ENCODE measurements at places on chromosomes 4 and X.
A peak's percentile ranks its signal among the peaks of the same experiment; 100 is the strongest.

- DNase-seq, result no peak
Measured at GRCh38 chrX:87468941-87469340, 48.7 kb upstream of the KLHL4 start.

GRCh38 chrX:117959045-117959444, 157.6 kb downstream of the KLHL13 start:
- no peak for DNase-seq

DNA sequence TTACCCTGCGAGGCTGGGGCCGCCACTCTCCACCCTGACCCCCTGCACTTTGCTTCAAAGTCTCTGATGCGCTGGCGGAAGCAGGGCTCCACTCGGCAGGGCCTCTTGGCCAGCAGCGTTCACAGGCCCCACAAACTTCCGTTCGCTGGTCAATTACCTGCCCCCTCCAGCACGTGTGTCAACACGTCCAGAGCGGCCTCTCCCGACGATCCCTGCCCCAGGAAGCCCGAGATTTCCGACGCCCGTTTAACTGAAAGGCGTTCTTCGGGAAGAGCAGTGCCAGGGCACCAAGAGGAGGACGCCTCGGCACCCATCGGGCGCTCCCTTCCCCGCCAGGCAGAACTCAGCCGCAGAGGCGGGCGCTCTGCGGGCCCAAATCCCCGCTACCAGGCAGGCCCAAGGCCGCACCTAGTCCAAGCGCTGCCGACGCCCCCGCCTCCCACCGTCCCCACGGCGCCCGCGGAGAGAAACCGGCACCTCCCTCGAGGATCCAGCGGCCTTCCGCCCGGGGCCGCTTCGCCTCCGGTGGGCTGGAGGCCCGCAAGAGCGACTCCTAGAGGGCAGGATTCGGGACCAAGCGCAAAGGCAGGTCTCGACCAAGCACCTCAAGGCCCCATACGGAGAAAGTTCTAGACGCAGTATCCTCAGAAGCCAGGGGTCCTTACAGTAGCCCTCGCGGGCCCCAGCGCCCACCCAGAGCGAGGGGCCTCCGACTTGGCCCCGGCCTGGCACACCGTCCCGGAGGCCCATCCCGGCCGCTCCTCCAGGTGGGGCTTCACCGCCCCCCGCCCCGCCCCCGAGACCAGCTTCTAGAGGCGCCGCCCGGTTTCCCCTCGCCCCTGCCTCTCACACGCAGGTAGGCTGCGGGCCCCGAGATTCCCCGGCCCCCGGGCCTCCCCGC, 586 bp downstream of the BCAP31 start:
- peak; percentile 61 for DNase-seq

- peak; percentile 57 for DNase-seq
Measured at GRCh38 chr4:146916479-146917076, 29.1 kb downstream of the TTC29 start.

GRCh38 chrX:153694687-153695270, 7.1 kb downstream of the SLC6A8 start:
- DNase-seq, result no peak

DNA sequence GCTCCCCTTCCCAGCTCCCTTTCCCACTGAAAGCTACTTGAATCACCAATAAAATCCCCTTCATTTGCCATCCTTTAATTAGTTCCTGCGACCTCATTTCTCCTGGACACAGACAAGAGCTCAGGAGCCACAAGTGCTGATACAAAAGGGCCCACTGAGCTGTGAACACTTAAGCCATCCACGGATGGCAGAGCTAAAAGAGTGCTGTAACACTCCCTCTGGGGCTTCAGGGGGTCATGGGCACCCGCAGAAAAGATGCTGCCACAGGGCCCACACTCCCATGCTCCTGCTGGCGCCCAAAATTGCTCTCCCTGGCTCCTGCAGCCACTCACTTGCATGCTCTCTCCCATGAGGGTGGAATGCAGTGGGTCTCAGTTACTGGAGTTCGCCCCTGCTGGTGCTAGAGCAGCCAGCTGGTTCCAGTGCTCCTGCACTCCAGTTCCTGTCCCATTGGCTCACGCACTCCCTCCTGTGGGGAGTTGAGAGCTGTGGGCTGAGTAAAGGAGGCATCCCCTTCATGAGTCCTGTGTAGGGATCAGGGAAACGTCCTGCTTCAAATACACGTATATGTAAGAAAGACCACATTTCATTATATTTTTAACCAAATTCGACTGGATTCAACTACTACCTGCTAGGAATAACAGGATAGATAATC, 1291.0 kb downstream of the ARAP2 start:
- no peak for DNase-seq

DNA sequence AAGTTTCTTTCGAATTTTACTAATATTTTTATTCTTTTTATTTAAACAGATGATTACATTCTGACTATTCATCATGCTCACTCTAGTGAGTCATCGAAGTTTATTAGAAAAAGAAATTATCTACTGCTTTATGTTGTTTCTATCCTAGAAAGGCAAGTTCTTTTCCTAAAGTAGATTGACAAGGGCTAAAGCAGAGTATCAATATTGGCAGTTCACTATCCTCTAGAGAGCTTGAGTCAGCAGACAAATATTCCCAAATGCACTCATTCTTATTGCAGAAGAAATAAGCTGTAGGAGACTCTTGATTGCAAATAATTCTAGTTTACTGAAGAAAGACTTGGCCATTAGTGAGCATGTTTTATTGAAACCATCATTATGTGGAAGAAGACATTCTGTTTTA, 911.8 kb downstream of the CENPC start:
- DNase-seq, result no peak

- no peak for DNase-seq
Measured at GRCh38 chrX:57133706-57134105, 3.5 kb downstream of the SPIN2A start.

DNA sequence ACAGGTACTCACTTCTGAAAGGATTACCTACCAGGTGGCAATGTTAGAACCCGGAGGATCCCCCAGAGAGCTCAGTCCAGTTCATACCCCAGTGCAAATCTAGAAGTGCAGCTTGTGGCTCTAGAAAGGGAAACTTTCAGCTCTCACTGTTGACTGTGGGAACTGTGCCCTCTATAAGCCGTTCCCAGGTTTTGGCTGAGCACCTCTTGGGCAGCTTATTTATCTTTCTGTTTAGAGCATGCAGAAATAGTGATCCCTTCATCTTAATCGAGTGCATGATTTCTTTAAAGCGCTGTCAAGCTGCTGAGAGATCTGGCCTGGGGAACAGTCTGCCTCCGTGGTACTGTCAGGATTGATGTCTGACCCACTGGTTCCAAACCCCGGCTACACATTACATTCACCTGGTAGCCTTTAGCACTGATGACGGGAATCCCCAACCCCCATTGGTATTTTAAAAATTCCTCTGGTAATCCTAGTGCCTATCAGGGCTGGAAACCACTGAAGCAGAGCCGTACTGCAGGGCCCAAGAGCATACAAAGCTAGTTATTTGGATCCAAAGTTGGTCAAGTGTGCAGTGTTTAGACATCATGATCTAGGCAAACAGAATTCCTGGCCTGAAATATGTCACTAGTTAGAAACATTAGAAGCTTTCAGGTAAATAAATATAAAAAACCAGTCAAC, 103.2 kb downstream of the KLHL8 start:
- DNase-seq, result no peak

DNA sequence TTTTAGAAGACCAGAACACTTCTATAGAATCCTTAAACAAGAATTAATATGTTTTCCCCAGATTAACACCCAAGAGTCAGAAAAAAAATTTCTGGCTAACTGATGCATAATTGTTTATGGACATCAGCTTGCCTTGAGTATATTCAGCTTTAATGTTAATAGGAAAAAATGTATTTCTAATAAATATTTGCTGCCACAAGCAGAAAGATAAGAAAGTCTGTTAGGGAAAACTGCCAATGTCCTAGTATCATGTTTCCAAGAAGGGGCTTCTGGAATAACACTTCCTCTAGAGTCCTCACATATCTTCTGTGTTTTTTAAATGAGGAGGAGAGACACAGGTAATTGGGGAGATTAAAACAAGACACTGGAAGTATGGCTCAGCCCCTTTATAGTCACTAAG, 202.1 kb upstream of the TET2 start:
- no peak for DNase-seq

DNA sequence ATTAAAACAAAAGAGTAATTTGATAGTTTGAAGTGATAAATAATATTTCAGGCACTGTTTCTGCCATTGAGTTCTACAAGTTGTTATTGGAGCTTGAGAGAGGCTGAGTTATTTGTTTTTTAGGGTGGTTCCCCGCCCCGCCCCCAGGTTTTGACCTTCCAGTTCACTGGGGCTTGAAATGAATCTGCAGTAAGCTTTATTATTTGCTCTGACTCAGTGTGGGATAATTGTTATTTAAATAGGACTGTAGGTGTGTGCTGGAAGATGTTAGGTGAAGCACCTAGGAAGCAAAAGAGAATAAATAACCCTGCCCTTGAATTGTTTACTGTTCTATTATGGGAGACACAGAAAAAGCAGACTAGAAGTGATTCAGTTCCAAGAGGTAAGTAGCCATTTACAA, 81.2 kb upstream of the KCNIP4 start:
- DNase-seq, result no peak

- peak; percentile 22 for DNase-seq
Measured at GRCh38 chrX:139077281-139078250, 366.0 kb upstream of the FGF13 start.

DNA sequence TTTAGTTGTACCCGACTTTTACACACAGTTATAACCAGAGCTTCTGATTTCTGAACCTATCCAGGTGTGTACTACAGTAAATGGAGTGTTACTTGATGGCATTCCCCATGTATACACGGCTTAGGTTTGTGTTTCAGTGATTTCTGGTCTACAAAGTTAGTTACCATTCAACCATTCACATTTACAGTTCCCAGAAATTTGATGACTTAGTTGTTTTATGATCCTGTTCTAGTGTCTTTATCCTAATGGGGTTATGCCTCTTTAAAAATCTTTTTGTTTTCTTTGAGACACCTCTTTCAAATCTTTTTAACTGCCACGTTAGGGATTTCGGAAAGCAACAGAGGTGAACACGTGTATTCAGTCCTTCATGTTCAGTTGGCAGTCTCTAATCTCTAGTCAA, 23.4 kb downstream of the CPEB2 start:
- no peak for DNase-seq

GRCh38 chr4:36919721-36920120, 324.8 kb upstream of the NWD2 start:
- no peak for DNase-seq
